SJSA1 (cell line): ENCODE measurements at places on chromosomes 4 and X. TPM values are rescaled to one million over a fixed set of nuclear protein-coding genes. Genes with fewer than 3 reads are reported as not detected.
A peak's percentile ranks its signal among the peaks of the same experiment; 100 is the strongest.

- H3K4me1 ChIP-seq, result no peaks in the 10 kb centered on the region
- H3K27ac ChIP-seq, result no peak overlapping the region
- DNase-seq, result no peak
- H3K4me3 ChIP-seq, result no peak overlapping the region
- H3K36me3 ChIP-seq, result no peaks in the 10 kb centered on the region
These were observed 74.1 kb downstream of the DOCK11 start for GRCh38 chrX:118569676-118570075.

DNA sequence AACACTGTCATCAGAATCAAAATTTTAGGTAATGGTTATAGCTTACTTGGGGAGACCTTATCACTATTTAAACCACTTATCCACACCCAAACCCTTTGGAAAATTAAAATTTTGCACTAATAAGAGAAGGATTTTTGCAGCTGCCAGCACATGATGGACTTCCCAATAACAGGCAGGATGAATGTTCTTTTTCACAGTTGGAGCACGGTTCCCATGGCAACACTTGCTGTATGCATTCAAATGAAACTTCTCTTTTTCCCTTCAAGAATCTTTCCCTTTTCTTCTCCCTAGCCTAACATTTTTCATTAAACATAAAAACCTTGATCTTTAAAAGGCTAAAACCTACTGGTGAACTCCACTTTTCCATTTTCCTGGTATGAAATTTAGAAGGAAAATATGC, 768.2 kb downstream of the KCTD8 start:
- H3K36me3 ChIP-seq, result no peaks in the 10 kb centered on the region
- no peak overlapping the region for H3K27ac ChIP-seq
- no peak for DNase-seq
- no peaks in the 10 kb centered on the region for H3K27me3 ChIP-seq
- H3K4me1 ChIP-seq, result no peaks in the 10 kb centered on the region

DNA sequence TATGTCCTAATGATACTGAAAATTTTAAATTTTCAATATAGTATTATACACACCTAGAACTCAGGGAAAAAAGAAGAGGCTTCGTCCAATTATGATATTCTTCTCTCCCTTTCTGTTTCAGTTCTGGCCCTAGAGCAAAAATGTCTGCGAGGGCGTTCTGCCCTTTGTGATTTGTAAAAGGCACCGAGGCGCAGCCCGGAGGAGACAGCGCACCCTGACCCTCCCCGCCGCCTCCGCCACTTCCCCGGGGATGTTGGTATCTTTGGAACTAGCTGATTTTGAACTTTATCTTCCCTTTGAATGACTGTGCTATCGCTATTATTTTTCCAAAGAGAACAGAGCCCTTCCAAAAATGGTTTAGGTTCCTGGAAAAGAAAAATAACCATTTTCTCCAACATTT, 173.2 kb upstream of the FAM9B start:
- H3K4me1 ChIP-seq, result no peaks in the 10 kb centered on the region
- no peak overlapping the region for H3K27ac ChIP-seq
- H3K27me3 ChIP-seq, result no peaks in the 10 kb centered on the region
- no peak for DNase-seq
- peak overlapping the region; percentile 14; the same call in 1 of the 2 replicates for H3K4me3 ChIP-seq
- H3K36me3 ChIP-seq, result no peaks in the 10 kb centered on the region

GRCh38 chr4:8265171-8265929, 4.2 kb upstream of the HTRA3 start:
- peaks cover 8% of the 10 kb centered on the region for H3K4me1 ChIP-seq
- no peak overlapping the region for H3K27ac ChIP-seq
- no peak overlapping the region for H3K4me3 ChIP-seq
- DNase-seq, result no peak

- no peak for DNase-seq
- H3K4me1 ChIP-seq, result no peaks in the 10 kb centered on the region
- no peaks in the 10 kb centered on the region for H3K36me3 ChIP-seq
- H3K27me3 ChIP-seq, result no peaks in the 10 kb centered on the region
These were observed 2002.5 kb upstream of the TENM3 start for GRCh38 chr4:180240670-180241069.

GRCh38 chrX:134683351-134684005, 25.2 kb upstream of the PLAC1 start:
- H3K27ac ChIP-seq, result no peak overlapping the region
- DNase-seq, result no peak
- no peaks in the 10 kb centered on the region for H3K27me3 ChIP-seq
- peaks cover 12% of the 10 kb centered on the region for H3K4me1 ChIP-seq
- no peaks in the 10 kb centered on the region for H3K36me3 ChIP-seq

DNA sequence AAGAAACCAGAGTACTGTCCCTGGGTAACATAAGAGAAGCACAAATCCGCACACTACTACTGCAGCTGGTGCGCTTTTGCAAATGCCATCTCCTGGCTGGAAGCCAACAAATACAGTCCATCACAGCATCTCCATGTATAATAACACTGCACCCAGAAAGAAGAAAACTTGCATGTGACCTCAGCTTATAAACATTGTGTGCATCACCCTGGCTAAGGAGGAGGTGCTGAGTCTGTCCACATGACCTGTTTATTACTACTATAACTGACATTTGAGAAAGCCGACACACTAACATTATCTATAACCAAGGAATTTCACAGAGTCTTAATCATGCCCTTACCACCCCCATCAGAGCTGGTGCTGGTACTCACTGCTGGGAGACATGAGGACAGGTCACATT, 516.8 kb downstream of the CFAP47 start:
- no peak for DNase-seq
- no peak overlapping the region for H3K4me3 ChIP-seq
- H3K36me3 ChIP-seq, result no peaks in the 10 kb centered on the region
- no peaks in the 10 kb centered on the region for H3K27me3 ChIP-seq
- H3K27ac ChIP-seq, result no peak overlapping the region

DNA sequence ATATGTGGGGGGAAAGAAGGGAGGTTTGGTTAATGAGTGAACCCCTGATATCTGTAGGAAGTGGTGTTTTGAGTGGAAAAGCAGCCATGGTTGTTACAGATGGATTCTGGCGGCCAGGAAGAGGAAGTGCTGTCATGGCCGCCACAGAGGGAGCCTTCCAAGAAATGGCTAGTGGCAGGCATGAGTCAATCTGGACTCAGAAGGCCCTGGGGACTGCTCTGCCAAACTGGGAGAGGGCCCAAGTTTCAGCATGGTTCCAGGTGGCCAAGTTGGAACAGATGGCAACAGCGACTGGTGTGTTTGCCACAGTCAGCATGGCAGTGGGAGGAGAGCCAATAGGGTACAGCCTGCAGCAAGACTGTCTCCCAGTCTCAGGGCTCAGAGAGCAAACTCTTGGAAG, 32.5 kb downstream of the ETDB start:
- no peak overlapping the region for H3K27ac ChIP-seq
- no peak overlapping the region for H3K4me3 ChIP-seq
- H3K27me3 ChIP-seq, result no peaks in the 10 kb centered on the region

GRCh38 chr4:4789462-4789861, 70.0 kb upstream of the MSX1 start:
- no peaks in the 10 kb centered on the region for H3K4me1 ChIP-seq
- no peak overlapping the region for H3K27ac ChIP-seq
- H3K27me3 ChIP-seq, result no peaks in the 10 kb centered on the region
- H3K4me3 ChIP-seq, result no peak overlapping the region

DNA sequence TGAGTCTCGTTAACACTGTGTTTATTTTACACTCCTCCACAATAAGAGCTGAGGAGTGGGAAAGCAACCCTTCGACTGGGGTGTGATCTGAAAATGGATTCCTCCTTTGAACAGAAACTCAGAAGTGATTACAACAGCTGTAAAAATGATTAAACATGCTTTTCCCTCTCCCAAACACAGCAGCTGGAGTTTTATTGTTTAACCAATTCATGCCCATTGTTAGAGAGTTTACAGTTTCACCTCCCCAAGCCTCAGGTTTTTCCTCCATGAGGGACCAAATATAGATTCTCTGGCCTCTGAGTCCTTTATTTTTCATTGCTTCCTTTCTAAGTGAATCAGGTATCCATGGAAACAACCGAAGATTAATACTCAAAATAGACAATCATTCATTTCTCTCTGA, 263.0 kb upstream of the TAPT1 start:
- no peak overlapping the region for H3K27ac ChIP-seq
- no peaks in the 10 kb centered on the region for H3K36me3 ChIP-seq
- no peaks in the 10 kb centered on the region for H3K4me1 ChIP-seq

- H3K36me3 ChIP-seq, result no peaks in the 10 kb centered on the region
- no peak overlapping the region for H3K4me3 ChIP-seq
- H3K27me3 ChIP-seq, result no peaks in the 10 kb centered on the region
- no peaks in the 10 kb centered on the region for H3K4me1 ChIP-seq
- H3K27ac ChIP-seq, result no peak overlapping the region
These were observed 514.5 kb upstream of the FAM241A start for GRCh38 chr4:111630705-111631104.

DNA sequence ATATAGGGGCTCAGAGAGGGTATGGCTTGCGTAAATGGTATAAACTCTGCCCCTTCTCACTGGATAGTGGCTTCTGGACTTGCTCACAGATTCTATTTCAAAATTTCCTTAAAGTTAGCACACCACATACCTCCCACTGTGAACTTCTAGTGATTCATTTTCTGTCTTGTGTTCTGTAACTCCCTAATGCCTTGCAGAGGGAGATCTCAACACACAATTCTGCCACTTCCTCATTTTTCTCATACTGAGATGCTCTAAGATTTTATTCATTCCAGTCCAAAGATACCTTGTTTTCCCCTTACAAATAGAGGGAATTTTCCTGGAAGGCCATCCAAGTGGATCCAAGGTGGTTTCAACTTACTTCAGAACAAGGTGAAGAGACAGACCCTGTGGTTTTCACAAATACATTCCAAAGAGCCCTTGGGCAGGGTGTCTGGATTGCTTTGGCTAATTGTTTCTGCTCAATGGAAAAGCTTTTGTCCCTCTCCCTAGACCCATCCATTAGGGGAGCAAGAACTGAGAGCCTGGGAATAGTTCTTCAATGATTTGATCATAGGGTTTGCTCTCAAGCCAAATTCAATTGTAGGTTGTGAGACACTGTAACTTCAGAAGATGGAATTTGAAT, 52.1 kb upstream of the CAPN6 start:
- H3K4me3 ChIP-seq, result no peak overlapping the region
- no peaks in the 10 kb centered on the region for H3K27me3 ChIP-seq
- no peaks in the 10 kb centered on the region for H3K4me1 ChIP-seq

DNA sequence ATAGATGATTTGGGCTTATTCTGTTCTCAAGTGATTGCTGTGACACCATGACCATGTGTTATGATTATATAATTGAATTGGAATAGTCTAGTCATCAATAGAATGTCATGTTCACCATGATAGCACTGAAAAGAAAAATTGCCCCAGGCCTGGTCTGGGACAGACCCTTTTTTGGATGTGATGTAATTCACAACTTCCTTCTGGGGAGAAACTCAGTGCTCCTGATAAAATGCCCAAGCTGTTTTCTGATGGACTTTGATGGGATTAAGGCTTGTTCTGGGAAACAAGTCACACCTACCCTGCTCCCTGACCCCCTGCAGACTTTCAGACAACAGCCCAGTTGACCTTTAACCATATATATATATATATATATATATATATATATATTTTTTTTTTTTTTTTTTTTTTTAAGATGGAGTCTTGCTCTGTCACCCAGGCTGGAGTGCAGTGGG, 65.3 kb downstream of the RHOH start:
- no peak overlapping the region for H3K27ac ChIP-seq
- no peaks in the 10 kb centered on the region for H3K36me3 ChIP-seq
- H3K4me1 ChIP-seq, result no peaks in the 10 kb centered on the region; the same call in 1 of the 2 replicates
- H3K4me3 ChIP-seq, result no peak overlapping the region
- no peak for DNase-seq

Gene POF1B
- total RNA-seq, result not detected in 2 replicates

Gene UGT2B11
- total RNA-seq, result not detected in 2 replicates

Gene RELL1
- 55.7 and 62.2 TPM in 2 replicates for total RNA-seq

Gene ADAMTS3
- 0.45 and 0.81 TPM in 2 replicates for total RNA-seq
